ENCODE measurements at places on chromosomes 2 and 18. TPM values are rescaled to one million over a fixed set of nuclear protein-coding genes. Genes with fewer than 3 reads are reported as not detected.

Gene PPP4R3B
- total RNA-seq: 53.2 TPM

Gene LOXL3
- 110 TPM for total RNA-seq

Gene ANKRD30BL
- total RNA-seq: not detected

Gene KCNG2
- total RNA-seq: not detected
